Neural crest cell (in vitro differentiated cells): ENCODE measurements at places on chromosomes 3 and 15. TPM values are rescaled to one million over a fixed set of nuclear protein-coding genes. Genes with fewer than 3 reads are reported as not detected.

HTR3E gene
- total RNA-seq, result not detected in 2 replicates

CCR8 gene
- total RNA-seq, result not detected in 2 replicates

GTF2E1 gene
- total RNA-seq, result 32.7 and 34.3 TPM in 2 replicates

SKOR1 gene
- total RNA-seq, result 0.36 and 0.49 TPM in 2 replicates

DISP2 gene
- total RNA-seq, result 2.0 and 3.1 TPM in 2 replicates

LRRC15 gene
- not detected in 2 replicates for total RNA-seq

SEMA3B gene
- 2.3 and 2.9 TPM in 2 replicates for total RNA-seq
